Occipital lobe (tissue), 3 donors: ENCODE measurements at places on chromosomes 1 and 21.

- no peak for DNase-seq
Observed at GRCh38 chr1:70376196-70376595, 21.7 kb upstream of the ANKRD13C start.

DNA sequence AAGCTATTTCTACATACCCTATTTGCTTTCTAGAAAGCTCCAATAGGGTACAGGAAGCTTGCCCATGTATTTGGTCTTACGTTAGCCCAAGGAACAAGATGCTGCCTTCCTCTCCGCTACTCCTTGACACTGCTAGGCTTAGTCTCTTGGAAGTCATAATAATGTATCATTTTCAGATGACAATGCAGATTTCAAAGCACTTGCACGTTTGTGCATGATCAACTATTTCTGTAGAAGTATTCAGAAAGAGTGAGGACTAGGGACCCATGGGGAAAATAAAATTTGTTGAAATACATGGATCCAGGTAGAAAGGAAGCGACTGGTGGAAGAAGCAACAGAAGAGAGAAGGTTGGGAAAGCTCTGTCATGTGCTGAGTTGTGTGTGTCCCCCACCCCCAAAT lies 211.8 kb upstream of the C1orf105 start:
- no peak for DNase-seq

GRCh38 chr1:36076979-36077573 lies 6.8 kb upstream of the TEKT2 start:
- DNase-seq, result no peak

GRCh38 chr1:20250340-20250989 lies 40.2 kb upstream of the VWA5B1 start:
- DNase-seq, result no peak
